Omental fat pad (tissue), 4 donors: ENCODE measurements at places on chromosomes 6 and 20. TPM values are rescaled to one million over a fixed set of nuclear protein-coding genes. Genes with fewer than 3 reads are reported as not detected.

DNA sequence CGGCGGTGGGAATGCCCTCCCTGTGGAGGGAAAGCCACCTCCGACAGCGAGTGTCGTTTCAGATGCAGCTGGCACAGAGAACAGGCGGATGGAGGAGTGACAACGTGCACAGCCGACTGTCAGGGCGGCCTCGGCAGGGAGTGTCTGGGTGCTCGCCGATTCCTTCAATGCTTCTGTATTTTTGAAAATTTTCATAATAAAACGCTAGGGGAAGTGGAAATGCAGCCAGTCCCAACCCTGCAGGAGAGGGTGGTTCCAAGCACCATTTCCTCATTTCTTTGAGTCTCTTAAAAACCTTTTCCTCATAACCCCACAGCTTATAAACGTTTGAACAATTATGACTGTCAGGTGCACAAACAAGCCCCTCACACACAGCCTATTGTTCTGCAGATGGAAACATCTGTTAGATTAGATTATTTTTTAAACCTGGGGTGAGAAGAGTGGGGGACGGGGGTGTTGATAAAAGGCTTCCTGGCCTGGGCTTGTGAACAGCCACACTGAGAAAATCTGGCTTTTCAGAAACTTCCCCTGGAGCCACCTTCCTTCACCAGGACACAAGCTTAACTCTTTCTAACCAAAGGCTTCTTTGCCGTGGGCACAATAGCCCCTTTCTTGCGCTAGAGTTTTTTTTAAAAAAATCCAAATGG, 228.9 kb downstream of the ANKRD60 start:
- DNase-seq, result no peak

Gene MLIP
- total RNA-seq, result 2.3 TPM

DNA sequence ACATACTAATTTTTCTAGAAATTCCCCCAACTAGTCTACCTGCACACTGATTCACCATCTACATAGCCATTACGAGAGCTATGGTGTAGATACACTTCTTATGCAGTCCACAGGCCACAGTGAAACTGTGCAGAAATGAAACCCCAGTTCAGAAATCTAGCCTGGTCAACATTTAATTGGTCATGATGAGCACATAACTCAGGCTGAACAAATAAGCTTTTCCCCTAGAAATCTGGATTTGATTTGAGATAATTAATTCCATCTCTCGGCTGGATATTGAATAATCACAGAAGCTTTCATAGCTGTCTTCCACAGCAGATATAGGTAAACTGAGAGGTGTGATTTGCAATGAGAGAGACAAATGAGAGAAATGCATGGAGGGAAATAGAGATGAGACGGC, 22.6 kb upstream of the TINAG start:
- no peak for DNase-seq

DNA sequence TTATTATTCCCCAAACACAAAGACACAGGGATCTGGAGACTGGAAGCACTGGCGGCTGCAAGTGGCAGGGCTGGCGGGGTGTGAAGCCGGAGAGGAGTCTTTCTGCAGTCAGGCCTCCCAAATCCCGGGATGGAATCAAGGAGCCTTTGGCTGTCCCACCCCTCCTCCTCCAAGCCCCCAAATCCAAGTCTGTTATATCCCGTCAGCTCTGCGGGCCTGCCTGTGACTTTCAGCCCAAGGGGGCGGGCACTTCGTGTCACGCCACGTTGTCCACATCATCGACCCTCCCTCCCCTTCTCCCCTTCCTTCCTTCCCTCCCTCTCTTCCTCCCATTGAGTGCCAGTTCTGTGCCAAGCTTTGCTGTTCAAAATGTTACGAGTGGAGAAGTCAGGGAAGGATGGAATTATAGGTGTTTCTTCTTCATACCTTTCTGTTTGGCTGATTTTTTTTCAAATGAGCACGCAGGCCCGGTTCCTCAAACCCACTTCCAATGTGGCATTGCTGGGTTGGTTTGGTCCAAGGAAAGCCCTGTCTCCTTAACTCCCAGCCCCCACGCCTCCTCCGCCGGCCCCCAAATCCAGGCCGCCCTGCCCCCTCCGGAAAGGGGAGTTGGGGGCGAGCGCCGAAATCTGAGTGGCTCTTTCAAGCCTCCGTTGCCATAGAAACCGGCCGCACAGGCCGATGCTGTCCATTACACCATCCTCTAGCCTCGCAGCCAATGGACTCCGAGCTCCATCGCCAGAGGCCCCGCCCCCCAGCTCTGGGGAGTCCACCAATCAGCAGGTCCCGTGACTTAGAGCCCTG, 12.7 kb downstream of the ZCCHC3 start:
- peak; percentile 92 for DNase-seq

Gene PI3
- 1.1 TPM for total RNA-seq

- DNase-seq, result no peak
Observed at GRCh38 chr6:57108691-57109090, 18.7 kb downstream of the ZNF451 start.

- DNase-seq, result no peak
Observed at GRCh38 chr6:10409731-10410206, 5.1 kb downstream of the TFAP2A start.

Gene MRPS18B
- total RNA-seq, result 38.6 TPM

- DNase-seq, result no peak
Observed at GRCh38 chr6:25222006-25222678, 57.0 kb upstream of the CARMIL1 start.

DNA sequence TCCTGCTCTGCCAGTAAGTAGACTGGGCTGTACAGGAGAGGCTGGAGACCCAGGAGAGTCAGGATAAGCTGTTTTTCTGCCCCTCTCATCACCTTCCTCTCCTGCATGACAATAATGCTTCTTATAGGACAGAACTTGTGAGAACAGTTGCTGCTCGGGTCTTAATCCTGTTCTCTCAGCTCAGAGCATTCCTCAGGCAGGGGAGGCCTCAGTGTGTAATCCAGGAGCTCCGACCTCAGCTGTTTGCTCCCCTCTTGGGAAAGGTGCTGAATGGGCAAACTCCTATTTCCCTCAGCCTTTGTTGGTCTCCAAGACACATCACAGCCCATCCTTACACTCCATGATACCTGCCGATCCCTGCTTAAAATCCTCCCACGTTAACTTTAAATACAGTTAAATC, 134.9 kb upstream of the LRFN2 start:
- no peak for DNase-seq

DNA sequence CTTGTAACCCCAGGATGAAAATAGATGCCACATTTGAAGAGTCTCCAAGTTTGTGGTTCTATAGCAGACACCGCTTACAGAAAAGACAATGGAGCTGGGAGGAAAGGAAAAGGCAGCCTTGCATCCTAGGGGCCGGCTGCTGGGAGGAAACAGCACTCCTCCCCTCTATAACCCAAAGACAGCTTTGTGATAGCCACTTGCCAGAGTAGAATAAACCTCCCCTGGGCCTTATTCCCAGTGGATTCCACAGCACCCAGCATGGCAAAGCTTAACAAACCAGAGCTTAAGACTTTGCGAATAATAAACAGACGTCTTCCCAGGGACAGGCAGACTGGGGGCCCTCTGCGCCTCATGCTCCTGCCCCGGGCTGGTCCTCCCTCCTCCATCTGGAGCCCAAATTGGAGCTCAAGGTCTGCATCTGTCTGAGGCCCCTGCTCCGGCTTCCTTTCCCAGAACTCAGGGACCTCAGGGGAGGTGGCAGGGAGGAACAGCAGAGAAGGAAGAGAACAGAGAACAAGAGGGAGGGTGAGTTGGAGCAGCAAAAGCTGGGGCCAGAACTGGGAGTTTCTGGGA, 8.8 kb upstream of the TAF8 start:
- DNase-seq, result no peak

Gene HCRTR2
- total RNA-seq, result not detected

Gene TNFAIP3
- 24.2 TPM for total RNA-seq

Gene KIAA1755
- total RNA-seq, result 1.9 TPM

DNA sequence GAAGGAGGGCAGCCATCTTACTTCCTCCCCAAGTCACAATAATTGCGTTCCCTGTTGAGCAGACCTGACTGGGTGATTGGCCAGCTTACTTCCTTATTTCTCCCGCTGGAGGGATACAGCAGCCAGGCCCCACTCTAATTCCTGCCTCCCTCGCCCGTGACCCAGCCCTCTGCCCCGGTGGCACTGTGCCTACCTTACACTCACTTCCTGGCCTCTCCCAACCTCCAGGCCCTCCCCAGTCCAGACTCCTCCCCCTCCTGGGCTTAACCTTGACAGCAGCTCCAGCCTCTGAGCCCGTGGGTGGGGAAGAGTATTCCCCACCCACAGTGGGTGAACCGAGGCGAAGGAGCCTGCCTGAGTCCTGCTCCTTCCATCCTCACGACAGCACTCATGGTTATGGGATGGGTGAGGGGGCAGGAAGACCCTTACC, 3.0 kb downstream of the BAK1 start:
- DNase-seq, result no peak

Gene ARHGAP18
- total RNA-seq, result 29.1 TPM
